ENCODE measurements at places on chromosomes 7 and 10. TPM values are rescaled to one million over a fixed set of nuclear protein-coding genes. Genes with fewer than 3 reads are reported as not detected.

DNA sequence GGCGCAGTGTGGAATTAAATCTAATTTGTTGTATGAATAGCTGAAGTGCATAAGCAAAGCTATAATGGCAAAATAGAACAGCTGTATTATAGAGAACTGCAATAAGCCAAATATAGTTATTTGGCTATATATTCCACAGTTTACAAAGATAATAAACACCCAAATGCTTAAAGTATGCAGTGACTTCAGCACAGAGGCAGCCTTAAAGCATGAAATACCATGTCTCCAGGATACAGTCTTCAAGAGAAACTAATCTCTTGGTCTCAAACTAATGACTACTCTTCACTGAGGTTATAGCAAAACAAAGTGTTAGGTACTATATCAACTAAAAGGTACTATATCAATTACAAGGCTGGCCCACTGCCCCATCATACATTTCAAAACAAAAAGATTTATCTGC is 48.0 kb downstream of the NT5C2 start:
- no peak for DNase-seq
- no peaks in the 10 kb centered on the region for H3K36me3 ChIP-seq
- H3K27me3 ChIP-seq, result no peaks in the 10 kb centered on the region
- H3K4me1 ChIP-seq, result peaks cover 18% of the 10 kb centered on the region
- H3K27ac ChIP-seq, result no peak overlapping the region

Gene TMEM213
- polyA plus RNA-seq, result 0.07 TPM

DNA sequence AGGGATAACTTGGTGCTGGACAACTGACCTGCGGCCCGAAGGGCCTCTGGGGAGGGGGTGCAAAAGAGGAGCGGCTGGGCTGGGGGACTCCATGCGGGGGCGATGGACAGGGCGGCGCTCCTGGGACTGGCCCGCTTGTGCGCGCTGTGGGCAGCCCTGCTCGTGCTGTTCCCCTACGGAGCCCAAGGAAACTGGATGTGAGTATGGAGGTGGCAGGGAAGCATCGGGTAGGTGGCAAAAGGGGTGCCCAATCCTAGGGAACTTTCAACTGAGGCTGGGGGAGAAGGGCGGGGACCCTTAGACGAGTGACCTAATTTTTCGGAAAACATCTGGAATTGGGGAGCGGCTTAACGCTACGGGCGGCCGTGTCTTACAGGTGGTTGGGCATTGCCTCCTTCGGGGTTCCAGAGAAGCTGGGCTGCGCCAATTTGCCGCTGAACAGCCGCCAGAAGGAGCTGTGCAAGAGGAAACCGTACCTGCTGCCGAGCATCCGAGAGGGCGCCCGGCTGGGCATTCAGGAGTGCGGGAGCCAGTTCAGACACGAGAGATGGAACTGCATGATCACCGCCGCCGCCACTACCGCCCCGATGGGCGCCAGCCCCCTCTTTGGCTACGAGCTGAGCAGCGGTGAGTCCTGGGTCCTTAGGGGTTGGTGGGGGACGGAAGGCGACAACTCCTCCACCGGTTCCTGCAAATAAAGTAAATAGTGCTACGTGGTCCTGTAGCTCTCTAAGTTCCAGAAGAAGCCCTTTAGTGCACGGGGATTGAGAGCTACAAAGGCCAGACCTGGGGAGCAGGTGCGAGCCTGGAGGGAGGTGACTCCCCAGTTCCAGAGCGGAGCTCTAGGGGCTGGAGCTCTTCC is 622 bp downstream of the WNT16 start:
- H3K27me3 ChIP-seq, result peaks cover 30% of the 10 kb centered on the region
- no peaks in the 10 kb centered on the region for H3K36me3 ChIP-seq
- no peaks in the 10 kb centered on the region for H3K4me1 ChIP-seq
- H3K4me3 ChIP-seq, result peak overlapping the region; percentile 2
- DNase-seq, result no peak

Gene OPN4
- polyA plus RNA-seq, result not detected

Gene CWF19L1
- polyA plus RNA-seq, result 12.8 TPM

DNA sequence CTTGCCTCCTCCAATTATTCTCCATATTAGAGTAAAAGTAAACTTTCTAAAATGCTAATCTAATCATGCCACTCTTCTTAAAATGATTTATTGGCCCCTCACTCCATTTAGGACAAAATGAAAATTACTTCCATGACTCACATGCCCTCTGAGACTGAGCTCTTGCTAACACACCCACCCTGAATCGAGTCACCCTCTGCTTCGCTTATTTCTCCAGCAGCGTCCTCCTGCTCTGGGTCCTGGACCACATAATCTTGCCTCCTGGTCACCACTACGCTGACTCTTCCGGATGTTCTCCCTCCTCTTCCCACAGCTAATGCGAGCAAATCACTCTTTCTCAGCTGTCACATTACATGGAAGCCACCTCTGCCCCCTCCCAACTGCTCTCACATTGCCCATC is 384.0 kb upstream of the FZD8 start:
- H3K4me3 ChIP-seq, result no peak overlapping the region
- H3K4me1 ChIP-seq, result no peaks in the 10 kb centered on the region
- H3K27me3 ChIP-seq, result no peaks in the 10 kb centered on the region
- H3K36me3 ChIP-seq, result no peaks in the 10 kb centered on the region
- DNase-seq, result no peak

Gene NUP42
- 19.1 TPM for polyA plus RNA-seq
